Activated T-helper 1 cell treated with anti-CD3 and anti-CD28 coated beads, Interleukin-2, amount 50 U/mL, for 16 hours (primary cell): ENCODE measurements at places on chromosomes 2 and 18.

DNA sequence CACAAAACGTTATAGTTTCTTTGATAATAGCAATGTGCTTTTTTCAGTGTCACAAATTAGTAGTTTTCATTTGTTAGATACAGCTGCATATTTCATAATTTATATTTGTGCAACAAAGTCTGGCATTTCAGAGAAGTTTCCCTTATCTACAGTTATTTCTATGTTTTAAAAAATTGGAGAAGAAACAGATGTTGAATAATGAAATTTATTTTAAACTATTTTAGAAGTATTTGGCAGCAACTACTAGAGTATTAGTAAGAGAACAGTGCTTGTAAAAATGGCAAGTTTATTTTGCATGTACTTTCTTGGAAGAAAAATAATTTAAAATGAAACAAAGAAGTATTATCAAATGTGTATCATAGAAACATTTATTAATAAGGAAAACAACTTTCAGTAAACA, 68.6 kb upstream of the COL5A2 start:
- no peak for DNase-seq

GRCh38 chr2:104938231-104938941, 84.5 kb downstream of the POU3F3 start:
- no peak for DNase-seq

DNA sequence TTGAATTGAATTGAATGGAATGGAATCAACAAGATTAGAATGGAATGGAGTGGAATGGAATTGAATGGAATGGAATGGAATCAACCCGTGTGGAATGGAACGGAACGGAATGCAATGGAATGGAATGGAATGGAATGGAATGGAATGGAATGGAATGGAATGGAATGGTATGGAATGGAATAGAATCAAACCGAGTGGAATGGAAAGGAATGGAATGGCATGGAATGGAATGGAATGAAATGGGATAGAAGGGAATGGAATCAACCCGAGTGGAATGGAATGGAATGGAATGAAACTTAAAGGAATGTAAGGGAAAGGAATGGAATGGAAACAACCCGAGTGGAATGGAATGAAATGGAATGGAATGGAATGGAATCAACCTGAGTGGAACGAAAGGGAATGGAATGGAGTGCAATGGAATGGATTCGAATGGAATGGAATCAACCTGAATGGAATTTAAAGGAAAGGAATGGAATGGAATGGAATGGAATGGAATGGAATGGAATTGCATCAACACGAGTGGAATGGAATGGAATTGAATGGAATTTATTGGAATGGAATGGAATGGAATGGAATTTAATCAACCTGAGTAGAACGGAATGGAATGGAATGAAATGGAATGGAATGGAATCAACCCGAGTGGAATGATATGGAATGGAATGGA, 1146.6 kb downstream of the RPIA start:
- DNase-seq, result no peak

DNA sequence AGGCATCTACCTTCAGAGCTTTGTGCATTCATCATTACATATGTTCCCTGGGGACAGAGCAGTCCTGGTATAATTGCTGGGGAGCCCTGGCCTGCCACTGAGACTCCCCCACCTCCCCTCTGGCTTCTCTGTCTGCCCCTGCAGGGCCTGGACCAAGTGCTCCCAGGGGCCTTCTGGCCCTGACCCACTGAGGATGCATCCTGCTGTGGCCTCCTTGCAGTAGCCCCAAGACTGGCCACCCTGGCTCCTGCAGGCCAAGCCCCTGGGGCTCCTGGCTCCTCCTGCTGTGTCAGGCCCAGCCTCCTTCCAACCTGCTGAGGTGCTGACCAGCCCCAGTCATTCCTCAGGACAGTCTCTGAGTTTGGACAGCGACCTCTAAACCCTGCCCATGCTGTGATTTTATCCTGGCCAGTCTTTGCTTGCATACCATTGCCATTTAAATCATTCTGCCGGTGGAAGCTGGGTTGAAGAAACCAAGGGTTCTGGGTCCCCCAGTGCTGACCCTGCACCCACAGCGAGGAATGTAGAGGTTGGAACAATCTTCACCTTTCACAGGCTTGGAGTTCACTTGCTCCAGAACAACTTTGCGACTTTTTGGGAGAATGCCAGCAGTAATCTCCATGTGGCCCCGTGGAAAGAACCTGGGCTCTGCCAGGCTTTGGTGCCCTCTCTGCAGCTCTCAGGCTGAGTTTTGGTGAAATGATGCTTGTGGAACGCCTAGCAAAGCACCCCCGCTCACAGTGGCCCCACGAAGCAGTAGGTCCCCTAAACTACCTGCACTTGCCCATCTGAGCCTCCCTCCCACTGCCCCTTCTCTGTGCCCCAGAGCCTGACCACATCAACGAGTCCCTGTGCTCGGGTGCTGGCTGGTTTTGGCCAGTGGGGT, 167.3 kb upstream of the GLI2 start:
- DNase-seq, result no peak

DNA sequence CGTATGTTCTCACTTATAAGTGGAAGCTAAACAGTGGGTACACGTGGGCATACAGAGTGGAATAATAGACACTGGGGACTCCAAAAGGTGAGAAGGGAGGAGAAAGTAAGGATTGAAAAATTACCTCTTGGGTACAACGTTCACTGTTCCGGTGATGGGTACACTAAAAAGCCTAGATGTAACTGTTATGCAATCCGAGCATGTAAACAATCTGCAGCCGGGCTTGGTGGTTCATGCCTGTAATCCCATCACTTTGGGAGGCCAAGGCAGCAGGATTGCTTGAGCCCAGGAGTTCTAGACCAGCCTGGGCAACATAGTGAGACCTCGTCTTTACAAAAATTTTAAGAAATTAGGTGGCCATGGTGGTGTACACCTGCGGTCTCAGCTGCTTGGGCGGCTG, 33.1 kb upstream of the TTR start:
- DNase-seq, result no peak

DNA sequence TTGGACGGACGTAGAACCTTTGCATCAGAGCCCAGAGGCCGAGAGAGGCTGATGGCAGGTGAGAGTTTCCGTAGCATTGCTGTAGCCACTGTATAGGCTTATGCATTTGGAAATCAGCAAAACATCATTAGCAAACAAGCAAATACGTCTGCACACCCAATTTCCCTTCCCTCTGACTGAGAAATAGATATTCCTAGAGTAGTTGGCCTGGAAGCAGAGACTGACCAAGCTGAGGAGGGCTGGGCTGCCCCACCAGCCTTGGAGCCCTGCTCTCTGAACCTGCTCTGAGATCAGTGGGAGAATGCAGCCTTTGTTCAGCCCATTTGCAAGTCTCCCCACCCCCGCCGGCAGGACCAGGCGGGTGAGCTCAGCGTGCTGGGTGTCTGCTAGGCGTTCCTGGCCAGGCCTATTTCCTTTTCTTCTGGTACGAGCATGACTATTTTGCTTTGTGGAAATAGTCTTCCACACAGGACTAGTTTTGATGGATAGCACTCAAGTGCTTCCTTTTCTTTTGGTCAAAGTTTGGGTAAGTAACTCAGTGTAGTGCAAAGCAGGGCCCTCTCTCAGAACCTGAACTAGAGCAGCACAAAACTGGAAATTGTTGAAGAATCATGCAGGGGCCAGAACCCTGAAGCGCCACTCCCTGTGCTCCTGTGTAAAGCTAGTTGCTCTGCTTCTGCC, 21.9 kb upstream of the RNF149 start:
- DNase-seq, result no peak

DNA sequence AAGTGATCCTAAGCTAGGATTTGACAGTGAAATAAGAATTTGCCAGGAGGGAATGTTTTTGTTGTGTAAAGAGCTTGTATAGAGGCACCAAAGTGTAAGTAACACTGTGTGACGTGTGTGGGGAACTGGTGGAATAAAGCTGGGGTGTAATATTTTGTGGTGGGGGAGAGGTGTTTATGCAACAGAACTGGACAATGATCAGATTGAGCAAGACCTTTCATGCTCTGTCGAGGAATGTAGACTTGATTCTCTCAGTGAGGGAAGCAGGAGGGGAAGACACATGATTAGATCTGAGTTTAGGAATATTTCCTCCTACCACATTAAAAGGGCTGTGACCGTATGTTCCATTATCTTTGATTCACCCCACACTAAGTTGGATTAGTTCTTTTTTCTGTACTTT, 43.6 kb downstream of the EFEMP1 start:
- DNase-seq, result no peak

DNA sequence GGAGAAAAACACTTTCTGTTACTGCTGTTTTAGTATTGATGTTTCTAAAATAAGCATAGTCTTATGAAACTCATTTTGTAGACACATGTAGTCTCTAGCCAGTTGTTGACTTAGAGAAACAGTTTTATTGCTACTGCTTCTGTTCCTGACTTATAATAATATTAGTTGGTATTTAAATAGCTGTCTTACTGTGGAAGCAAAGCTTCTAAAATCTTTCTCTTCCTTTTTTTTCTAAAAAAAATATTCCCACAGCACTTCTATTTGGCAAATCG, 121.8 kb downstream of the MTX2 start:
- no peak for DNase-seq

DNA sequence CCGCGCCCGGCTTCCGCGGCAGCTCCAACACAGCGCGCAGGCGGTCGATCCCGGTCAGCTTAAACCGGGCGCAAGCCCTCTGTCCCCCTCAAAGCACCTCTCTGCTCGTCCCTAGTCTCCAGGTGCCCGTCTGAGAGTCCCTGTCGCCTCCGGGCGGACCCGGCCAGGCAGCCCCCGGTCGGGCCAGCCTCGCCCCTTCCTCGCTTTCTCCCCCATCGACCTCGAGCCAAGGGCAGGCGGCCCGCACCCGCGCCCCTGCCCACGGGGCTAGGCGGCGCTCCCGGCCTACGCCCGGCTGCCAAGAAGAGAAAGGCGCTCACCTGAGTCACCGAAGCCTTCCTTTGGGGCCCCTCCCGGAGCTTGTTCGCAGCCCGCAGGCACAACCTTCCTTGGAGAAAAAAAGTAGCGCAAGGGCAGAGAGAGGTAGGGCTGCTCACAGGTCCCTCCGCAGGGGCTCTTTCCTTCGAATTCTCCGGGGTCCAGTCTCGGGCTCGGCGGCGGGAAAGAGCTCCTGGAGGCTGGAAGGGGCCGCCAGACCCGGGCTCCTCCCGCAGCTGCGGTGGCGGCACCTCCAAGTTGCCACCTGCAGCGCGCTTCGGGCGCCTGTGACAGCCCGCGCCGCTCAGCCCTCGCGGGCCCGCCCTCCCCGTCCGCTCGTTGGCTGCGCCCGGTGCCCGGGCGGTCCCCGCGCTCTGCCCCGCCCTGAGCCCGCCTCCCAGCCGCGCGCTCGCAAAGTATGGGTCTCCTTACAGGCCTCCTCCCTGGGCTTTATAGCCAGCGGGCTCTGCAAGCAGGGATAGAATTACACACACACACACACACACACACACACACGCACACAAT, 86.5 kb upstream of the EPB41L3 start:
- DNase-seq, result peak; percentile 0

GRCh38 chr2:69405306-69405705, 18.3 kb upstream of the GFPT1 start:
- no peak for DNase-seq

GRCh38 chr2:29070526-29070925, 3.8 kb downstream of the PCARE start:
- no peak for DNase-seq

DNA sequence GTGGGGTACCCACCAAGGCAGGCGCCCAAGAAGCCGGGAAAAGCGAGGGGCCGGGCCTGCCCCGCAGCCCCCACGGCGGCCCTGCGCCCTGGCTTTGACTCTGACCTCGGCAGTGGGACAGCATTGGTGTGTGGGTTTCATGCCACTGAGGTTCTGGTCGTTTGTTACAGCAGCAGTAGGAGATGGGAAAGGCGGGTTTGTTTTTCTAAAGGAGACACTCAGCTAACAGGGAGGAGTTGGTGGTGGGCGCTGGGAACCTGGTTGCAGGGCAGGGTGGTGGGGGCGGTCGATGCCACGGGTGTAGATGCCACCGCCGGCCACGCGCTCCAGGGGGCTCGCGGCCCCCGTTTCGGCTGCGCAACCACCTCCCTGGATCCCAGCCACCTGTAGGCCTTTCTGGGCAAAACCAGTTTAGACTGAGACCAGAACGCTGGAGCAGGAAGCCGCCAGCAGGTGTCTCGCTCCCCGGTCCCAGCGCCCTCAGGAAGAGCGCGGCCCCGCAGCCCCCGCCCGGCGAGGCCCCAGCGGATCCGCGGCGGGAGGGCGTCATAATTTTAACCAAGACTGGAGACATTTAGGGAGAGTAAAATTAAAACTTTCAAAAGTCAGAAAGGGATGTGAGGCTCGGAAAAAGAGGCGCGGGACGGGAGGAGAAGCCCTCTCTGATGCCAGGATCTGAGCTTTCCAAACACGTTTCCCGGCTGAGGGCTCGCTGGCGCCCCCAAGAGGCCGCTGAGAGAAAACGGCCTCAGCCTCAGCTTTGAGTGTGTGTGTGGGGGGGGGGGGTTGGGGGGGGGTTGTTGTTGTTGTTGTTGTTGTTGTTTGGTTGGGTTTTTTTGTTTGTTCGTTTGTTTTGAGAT, 17.4 kb downstream of the CIDEA start:
- DNase-seq, result no peak

DNA sequence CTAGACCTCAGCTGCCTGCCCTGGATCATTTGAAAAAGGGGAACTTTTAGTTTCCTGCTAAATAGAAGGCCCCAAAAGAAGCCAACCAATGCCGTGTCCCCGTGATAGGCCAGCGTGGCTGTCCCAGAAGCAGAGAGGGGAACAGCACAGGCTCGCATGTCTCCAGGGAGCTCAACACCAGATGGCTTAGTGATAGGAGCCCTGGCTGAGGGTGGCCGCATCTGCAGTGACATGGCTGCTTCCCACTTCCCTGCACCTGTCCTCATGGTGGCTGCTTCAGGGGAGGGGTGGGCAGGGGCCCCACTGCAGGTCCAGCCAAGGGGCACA, 79.6 kb downstream of the MBP start:
- no peak for DNase-seq

DNA sequence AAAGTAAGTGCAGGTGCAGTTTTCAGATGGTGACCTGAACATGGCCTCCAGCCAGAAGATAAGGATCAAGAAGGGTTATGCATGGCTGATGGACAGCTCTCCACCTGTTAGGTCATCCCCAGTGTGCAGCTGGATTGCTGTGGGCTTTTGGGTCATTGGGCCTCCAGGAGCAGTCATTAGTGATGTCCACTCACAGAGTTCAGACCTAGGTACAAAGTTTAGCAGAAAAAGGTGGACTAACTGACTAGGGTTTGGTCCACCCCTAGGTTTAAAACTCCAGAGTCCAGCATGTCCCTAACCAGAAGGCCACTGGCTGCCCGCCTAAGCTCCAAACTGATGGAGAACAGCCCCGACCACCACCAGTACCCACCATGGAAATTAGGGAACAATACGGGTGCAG, 18.3 kb upstream of the SULT1C2 start:
- DNase-seq, result no peak

GRCh38 chr2:130854301-130854700, 17.6 kb downstream of the ARHGEF4 start:
- DNase-seq, result no peak
